ELR (cell line): ENCODE measurements at places on chromosomes 3 and 15.

DNA sequence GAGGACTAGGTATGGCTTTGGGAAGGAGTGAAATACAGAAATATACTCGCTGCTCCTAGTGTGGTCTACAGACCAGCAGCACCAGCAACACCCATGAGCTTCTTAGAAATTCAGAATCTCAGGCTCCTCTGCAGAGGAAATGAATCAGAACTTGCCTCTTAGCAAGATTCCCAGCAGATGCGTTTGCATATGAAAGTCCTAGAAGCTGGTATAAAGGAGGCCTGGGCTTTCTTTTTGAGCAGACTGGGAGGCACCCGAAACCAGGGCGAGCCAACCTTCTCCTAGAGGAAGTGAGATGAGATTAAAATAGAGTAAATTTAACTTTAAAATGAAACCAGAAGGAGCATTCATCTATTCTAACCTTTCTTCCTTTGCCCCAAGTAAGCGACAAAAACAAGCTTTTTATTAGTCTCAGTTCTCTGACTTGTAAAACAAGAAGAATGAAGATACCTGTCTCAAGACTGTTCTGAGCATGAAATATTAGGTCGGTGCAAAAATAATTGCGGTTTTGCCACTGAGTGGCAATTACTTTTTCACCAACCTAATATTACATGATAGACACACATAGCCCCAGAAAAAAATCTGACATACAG lies 140.0 kb downstream of the PDZRN3 start:
- peak; percentile 12 for DNase-seq

GRCh38 chr3:129197321-129197720 lies 13.6 kb upstream of the CNBP start:
- DNase-seq, result no peak

GRCh38 chr3:44958386-44958785 lies 17.6 kb downstream of the ZDHHC3 start:
- DNase-seq, result no peak

GRCh38 chr15:77518458-77518857 lies 97.8 kb downstream of the HMG20A start:
- no peak for DNase-seq

DNA sequence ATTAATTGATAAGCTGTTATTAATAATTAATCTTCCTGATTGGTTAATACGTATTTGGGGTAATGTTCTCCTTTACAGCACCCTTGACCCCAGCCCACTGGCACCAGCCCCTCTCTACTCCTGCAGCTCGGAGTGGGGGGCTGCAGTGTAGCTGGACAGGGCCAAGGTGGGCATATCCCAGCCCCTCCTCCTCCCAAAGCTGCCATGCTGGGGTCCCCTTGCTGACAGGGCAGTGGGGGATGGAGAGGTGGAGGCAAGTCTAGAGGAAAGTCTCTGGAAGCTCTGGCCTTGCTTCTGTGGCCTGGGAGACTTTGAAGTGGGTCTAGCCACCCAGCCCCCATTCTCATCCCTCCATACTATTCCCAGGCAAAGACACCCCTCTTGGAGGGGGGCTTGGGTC lies 35.8 kb downstream of the HCN4 start:
- no peak for DNase-seq

DNA sequence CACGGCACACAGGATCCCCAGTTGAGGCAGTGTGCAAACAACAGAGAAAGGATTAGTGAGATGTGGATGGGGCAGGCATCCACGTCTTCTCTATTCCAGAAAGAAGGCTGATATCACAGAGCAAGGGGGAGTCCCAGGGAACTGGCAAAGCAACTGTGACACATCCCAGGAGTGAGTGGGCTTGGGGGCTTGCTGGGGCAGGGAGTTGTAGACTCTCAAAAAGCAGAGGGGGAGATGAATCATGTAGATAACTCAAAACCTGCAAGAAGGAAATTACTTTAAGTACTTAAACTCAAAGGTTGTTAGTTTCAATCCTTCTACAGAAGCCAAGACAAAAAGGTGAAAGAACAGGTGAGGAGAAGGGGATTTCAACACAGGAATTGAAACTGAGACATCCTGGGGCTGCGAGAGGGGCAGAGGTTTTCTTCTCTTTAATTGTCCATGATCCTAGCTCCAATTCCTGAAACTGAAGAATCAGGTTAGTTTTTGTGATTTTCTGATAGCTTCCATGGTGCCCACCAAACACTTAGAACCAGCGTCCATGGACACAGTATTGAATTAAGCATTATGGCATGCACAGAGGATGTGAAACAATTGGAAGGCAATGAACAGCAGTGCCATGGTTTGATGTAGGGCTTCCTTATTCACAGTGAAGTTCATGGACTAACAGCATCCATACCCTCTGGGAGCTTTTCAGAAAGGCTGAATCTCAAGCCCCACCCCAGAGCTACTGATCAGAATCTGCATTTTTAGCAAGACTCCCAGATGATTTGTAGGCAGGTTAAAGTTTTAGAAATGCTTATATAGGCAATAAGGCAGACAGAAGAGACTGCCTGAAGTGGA lies 52.0 kb downstream of the CCR3 start:
- DNase-seq, result no peak

DNA sequence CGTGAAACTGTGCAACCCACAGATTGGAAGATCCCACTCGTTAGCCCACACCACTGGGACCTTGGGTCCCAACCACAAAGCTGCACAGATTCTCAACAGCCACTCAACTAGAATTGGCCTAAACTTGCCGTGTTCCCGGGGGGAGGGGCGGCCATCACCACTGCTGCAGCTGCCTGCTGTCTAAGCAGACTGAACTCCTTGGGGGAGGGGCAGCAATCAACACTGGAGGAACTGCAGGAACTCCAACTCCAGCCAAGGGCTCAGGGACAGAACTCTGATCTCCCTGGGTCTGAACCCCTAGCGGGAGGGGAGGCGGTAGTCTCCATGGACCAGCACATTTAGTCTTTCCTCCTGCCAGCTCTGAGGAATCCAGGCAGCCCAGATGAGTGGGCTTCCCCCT lies 205.9 kb downstream of the RSL24D1 start:
- no peak for DNase-seq

- peak; percentile 84 for DNase-seq
Observed at GRCh38 chr3:115272036-115272824, 125.1 kb upstream of the ZBTB20 start.

GRCh38 chr3:81558106-81558505 lies 203.3 kb downstream of the GBE1 start:
- DNase-seq, result no peak

DNA sequence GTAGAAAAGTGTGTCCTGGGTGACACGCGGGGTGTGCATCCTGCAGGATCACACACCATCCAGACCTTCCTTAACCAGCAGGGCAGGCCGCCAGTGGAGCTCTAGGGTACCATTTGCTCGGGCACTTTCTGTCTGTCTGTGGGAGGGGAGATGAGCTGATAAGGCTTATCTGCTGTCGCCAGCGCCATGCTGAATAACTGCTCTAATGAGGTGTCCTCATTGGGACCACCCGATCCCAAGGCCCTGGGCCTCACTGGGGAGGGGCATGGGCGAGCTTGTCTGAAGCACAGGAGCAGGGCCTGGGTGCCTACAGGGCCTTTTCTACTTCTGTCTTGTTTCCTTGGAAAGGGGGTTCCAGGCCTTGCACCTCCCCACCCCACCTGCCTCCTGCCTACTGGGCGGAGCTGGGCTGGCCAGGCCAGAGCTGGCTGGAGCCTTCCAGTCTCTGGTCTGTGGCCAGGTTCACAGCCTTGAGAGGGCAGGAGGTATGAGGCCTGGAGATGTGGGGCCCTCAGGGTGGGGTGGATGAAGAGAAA lies 2.5 kb upstream of the GATA2 start:
- DNase-seq, result no peak

DNA sequence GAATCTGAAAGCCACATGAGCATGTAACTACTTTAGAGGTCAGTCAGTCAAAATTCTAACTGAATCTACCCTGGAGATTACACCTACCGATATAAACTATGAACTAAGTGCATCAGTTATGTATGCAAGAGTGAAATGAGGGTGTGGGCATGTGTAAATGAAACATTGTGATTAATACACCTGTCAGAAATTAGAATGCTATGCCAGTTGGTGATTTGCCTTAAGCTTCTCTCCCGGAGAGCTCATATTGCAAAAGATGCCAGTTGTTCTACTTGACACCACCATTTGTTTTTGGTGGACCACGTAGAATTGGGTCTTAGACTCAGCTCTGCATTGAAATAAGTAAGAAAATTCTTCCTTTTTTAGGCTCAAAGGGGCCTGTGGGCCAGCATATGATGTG lies 91.0 kb upstream of the KBTBD8 start:
- no peak for DNase-seq

GRCh38 chr3:75906555-75907112 lies 121.3 kb upstream of the ZNF717 start:
- DNase-seq, result peak; percentile 73

DNA sequence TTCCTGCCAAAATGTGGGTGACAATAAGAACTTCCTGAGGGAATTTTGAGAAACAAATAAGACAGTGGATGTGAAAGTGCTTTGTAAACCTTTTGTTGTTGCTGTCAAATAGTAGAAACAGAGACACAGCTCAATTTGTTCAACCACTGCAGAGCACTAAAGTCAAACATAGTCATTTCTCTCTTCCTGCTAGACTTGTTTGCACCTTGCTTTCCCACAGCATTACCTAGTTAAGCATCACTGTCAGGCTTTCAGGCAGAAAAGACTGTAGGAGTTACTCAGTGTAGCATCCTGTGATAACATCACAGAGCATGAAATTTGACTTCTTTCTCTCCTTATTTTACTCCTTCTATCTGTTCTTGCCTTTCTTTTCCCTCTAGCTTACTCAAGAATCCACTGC lies 27.1 kb downstream of the SLC12A1 start:
- no peak for DNase-seq

GRCh38 chr3:38210141-38210757 lies 44.9 kb downstream of the OXSR1 start:
- no peak for DNase-seq

DNA sequence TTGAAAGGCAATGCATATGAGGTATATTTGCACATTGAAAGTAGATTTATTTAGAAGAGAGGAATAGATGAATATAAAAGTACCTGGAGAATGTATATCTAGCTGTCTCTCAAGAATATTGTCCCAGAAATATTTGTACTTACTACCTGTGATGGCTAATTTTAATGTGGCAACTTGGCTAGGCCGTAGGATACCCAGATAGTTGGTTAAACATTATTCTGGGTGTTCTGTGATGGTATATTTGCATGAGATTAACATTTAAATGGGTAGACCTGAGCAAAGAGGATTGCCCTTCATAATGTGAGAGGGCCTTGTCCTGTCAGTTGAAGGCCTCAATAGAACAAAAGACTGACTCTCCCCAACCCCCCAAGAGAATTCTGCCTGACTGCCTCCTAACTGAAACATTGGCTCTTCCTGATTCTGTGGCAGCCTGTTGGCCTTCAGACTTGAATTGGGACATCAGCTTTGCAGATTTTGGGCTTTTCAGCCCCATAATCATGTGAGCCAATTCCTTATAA lies 69.4 kb upstream of the FILIP1L start:
- no peak for DNase-seq

DNA sequence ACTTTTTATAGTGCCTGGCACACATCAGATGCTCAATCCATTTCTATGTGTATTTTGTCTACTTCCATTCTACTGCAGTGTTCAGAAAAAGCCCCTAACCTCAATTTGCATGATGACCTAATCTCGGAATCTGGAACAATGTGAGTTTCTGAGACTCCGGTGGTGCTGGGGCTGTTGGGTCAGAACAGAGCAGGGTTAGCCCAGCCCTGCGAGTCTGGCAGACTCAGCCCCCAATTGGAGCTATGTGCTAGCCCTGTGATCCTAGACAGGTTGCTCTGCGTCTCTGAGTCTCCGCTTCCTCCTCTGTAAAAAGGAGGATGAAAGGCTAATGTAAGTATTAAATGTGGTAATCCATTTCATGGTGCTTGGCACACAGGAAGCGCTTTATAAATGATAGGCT lies 95.0 kb upstream of the ICE2 start:
- no peak for DNase-seq

GRCh38 chr3:142568393-142569017 lies 10.0 kb downstream of the ATR start:
- DNase-seq, result no peak

DNA sequence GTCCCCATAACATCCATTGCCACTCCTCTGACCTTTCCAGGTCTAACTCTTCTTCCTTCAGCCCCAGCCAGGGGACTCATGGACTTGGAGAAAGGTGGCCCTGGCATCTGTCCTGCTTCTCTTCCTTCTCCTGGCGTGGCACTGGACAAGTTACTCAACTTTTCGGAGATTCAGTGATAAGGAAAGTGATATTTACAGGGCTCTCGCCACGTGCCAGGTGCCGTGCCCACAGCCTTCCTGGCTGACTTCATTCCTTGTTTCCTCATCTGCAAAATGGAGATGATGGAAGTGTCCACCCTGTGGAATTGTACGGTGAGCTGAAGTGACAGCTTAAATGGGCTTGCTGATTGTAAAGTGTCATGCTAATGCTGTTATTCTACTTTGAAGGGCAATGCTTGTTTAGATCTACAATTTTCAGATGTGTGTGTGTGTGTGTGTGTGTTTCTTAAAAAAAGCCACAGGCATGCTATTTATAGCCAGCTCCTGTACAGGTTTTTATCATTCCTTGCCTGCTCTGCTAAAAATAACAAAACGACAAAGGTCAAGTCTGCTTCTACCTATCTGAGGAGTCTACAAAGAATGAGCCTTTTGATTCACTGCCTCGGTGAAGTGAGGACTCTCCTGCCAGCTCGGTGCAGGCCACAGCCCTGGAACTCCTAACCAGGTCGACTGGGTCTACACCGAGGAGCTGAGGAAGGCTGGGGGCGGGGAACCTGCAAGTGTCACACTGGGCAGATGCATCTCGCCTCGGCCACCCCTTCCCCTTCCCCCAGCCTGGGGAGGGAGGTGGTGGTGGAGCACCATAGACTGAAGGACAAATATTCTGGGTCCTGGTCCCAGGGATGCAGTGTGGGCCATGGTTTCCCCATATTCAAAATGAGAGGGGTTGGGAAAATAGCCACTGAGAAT lies 11.4 kb upstream of the ATP2B2 start:
- DNase-seq, result no peak

- no peak for DNase-seq
Observed at GRCh38 chr3:84825817-84826216, 133.0 kb upstream of the CADM2 start.

GRCh38 chr3:194134231-194134756 lies 1.7 kb upstream of the HES1 start:
- peak; percentile 77 for DNase-seq

GRCh38 chr15:53558384-53558783 lies 201.1 kb downstream of the WDR72 start:
- no peak for DNase-seq

DNA sequence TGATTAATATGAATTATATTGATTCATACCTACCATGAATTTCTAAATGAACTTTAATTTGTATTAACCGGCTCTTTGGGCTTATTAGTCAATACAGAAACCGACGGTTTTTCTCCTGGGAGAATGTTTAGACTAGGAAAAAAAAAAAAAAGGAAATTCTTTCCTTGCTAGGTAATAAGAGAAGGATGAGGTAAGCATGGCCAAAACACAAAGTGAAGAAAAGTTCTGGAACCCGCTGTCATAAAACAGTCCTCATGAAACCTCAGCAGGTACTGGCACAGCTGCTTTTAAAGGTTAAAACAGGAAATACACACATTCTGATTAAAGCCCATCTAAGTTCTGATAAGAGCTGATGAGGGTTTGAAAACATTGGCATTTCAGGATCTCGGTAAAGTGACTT lies 30.8 kb upstream of the PSTPIP1 start:
- DNase-seq, result peak; percentile 29

GRCh38 chr15:47824147-47824546 lies 106.8 kb downstream of the SEMA6D start:
- no peak for DNase-seq
